ENCODE measurements at places on chromosomes 13 and 19.
A peak's percentile ranks its signal among the peaks of the same experiment; 100 is the strongest.

DNA sequence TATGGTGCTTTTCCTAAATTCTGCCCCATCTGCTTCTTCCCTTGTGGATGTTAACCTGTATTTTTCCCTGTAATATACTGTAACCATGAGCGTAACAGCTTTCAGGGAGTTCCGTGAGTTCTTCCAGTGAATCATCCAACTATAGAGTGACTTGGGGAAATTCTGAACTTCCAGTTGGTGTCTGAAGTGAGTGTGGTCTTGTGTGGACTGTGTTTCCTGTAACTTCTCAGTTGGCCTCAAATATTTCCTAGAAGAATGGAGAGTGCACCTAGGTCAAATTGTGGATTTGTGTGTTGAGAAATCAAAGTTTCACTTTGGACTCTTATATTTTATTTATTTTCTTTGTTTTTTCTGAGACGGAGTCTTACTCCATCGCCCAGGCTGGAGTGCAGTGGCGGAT, 11.0 kb upstream of the ZNF766 start:
- DNase-seq = no peak

GRCh38 chr19:40688309-40688708, 2.1 kb downstream of the NUMBL start:
- no peak for DNase-seq

DNA sequence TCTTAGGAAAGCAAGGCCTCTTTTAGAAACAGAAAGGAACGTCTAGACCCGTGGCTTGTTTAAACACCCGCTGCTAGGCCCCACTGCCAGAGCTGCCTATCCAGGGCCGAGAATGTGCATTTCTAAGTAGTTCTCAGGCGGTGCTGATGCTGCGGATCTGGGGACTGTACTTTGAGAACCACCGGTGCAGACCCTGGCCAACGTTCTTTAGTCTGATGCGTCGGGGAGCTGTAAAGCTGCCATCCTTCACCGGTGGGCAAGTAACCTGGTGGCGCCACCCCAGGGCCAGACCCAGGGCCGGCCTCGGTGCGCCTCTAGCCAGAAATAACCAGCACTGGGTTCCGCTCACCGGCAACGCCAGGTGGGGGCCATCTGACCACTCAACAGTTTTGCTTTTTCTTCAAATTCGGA, 47.1 kb downstream of the TGDS start:
- peak; percentile 28 for DNase-seq

- no peak for DNase-seq
Observed at GRCh38 chr19:47581605-47582319, 8.8 kb upstream of the ZNF541 start.

- DNase-seq = no peak
Observed at GRCh38 chr19:48123907-48124651, 13.5 kb upstream of the PLA2G4C start.

- no peak for DNase-seq
Observed at GRCh38 chr19:40282920-40283319, 2.2 kb downstream of the AKT2 start.

- no peak for DNase-seq
Observed at GRCh38 chr19:54155694-54156093, 3.8 kb downstream of the LENG1 start.

DNA sequence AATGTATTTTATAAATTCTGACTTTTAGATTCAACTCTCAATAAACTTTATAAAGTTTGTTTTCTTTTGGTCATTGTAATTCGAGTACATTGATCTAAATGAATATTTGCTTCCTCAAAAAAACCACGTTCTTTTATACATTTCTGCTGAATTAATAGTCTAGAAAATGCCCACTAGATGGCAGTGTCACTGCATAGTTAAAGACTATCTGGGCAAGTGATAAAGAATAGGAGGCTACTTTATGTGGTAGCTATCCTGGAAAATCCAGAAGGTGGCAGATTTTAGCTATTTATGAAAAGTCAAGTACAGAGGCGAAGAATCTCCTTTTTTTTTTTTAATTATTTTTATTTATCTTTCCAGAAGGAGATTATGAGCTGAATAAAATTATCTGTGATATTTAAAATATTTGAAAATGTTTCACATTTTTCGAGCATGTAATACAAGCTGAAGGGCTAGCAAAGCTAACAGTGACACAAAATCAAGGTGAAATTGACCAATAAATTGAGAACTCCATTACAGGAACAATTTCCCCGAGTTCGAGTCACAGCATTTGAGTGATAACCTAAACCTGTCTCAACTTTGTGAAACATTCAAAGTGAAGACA, 221.8 kb downstream of the OLFM4 start:
- no peak for DNase-seq

- DNase-seq = no peak
Observed at GRCh38 chr19:50820086-50820485, 3.5 kb downstream of the KLK1 start.

GRCh38 chr19:16868423-16869130, 20.2 kb upstream of the F2RL3 start:
- DNase-seq = no peak

DNA sequence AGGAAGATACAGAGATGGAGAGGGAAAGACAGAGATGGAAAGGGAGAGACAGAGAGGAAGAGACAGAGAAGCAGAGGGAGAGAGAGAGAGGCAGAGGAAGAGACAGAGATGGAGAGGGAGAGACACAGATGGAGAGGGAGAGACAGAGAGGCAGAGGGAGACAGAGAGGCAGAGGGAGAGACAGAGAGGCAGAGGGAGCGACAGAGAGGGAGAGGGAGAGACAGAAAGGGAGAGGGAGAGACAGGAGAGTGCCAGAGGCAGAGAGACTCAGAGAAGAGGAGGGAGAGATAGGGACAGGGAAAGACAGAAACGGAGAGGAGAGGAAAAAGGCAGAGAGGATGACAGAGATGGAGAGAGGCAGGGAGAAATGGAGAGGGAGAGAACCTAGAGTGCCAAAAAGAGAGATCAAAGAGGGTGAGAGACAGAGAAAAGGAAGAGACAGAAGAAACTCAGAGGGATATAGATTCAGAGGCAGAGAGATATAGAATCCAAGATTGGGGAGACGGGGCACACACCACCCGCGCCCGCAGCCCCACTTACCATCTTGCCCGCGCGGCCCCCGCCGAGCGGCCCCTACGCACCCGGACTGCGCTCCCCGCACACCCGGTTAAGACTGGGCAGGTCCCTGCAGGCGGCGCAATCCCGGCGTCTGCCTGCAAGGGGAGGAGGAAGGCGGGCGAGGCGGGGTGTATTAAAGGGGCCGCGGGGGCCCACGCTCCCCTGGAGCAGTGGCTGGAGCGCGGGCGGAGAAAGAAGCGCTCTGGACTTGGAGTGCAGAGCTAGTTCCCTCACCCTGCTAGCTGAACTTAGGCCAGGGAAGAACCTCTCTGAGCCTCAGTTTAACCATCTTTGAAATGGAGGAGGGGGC, 10.7 kb downstream of the TM6SF2 start:
- DNase-seq = no peak
